Motor neuron (in vitro differentiated cells): ENCODE measurements at places on chromosomes 6 and 20. TPM values are rescaled to one million over a fixed set of nuclear protein-coding genes. Genes with fewer than 3 reads are reported as not detected.

ENPP4 gene
- 4.3 and 4.4 TPM in 2 replicates for total RNA-seq

HLA-DRB1 gene
- total RNA-seq, result not detected in 2 replicates

ANKRD66 gene
- total RNA-seq, result 0.24 and 0.30 TPM in 2 replicates

KCNB1 gene
- total RNA-seq, result 2.3 and 3.4 TPM in 2 replicates
